Activated T-helper 1 cell treated with Interleukin-2 at 50 U/mL for 16 hours (primary cell): ENCODE measurements at places on chromosomes 5 and 9.

DNA sequence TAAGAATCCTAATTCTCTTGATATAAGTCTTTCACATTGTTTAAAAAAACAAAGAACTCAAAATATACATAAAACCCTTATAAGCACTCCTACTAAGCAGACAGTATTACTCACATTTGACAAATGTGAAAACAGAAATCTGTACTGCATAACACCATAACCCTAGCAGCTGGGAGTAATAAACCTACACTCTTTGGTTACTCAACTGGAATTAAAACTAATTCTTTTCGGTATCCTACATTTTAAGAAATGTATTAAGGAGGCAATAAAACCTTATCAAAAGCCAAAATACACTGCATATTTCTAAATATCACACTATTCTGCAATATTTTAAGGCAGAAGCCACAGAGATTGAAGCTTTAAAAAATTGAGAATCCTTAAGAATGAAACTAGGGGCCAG is 6.8 kb downstream of the AUH start:
- DNase-seq = no peak

DNA sequence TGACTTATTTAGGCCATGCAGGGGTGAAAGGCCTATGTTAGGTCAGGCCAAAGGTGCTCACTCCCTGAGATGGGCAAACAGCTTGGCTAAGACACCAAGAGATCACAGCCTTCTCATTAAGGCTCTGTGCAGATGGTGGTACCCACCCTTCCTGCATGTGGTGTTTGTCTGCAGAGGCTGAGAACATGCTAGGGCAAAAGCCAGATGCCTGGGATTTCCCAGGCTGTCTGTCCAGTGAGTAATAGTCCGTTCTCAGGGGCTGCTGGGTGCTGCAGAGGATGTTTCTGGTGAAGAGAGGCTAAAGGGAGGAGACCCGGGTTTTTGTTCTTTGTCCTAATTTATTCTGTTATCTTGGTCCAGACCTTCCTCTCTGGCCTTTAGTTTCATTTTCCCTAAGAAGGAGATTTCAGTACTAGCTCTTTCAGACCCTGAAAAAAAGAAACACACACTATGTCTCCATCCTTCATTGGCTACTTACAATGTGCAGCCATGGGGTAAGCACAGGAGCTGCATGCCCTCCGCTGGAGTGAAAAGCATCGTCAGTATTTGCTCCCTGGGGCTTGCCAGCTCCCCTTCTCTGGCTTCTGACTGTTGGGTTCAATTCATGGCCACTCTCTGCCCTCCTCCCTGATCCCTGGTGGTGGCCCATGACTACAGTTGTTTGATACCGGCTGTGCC is 23.4 kb upstream of the GLRA1 start:
- DNase-seq = no peak

GRCh38 chr5:31407921-31408693 is 123.8 kb downstream of the DROSHA start:
- DNase-seq = no peak

DNA sequence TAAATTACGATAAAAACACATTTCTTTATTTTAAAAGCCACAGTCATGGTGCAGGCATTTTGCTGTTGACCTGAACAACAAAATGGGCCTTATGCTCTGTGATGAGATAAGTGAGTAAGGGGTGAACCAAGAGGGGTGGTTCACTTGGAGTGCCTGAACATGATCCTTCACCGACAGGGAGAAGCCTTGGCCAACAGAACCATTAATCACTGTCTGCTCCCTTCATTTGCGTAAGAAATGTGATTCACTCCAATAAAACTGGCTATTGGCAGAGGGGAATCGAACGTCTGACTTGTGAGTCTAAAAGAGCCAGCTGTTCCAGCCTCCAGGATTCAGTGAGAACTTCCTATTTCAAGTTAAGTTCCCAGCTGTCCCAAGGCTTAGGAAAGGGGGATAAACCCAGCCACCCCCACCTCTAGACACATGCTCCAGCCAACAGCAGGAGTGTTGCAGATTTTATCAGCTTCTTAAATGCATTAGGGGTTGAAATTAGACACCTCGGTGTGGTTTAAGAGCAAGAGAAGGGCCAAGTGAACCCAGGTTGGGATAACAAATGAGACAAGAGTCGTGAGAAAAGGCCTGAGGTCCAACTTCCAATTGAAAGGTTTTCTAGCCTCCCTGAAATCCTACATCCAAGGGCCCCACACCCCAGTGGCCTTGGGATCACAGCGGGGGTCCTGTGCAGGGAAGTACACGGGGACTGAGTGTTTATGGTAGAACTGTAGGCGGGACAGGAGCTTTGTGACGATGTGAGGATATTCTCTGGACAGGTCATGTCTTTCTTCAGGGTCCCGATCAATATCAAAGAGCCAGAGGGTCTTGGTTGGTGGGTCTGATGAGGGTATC is 131.4 kb upstream of the LHFPL2 start:
- DNase-seq = no peak

DNA sequence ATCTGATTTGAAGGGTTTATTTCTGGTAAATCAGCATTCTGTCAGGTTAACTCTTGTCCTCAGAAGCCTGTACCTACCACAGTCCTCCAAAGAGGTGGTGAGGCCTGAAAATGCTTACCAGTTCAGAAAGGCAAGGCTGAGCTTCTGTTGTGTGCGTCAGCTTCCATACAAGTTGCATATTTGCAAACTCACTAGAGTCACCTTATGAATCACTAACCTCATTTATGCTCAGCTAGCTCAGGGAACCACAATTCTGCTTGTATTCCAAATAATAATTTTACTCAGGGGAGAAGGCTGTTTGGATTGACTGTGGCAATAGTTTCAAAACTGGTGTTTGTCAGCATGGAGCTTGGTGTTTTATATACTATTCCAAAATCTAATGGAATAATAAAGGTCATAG is 355.1 kb upstream of the RFX3 start:
- DNase-seq = no peak
